ENCODE measurements at places on chromosomes 6 and 20. TPM values are rescaled to one million over a fixed set of nuclear protein-coding genes. Genes with fewer than 3 reads are reported as not detected.

GRCh38 chr20:36105711-36106226 lies 48.8 kb upstream of the EPB41L1 start:
- peak; percentile 56 for DNase-seq
- H3K27me3 ChIP-seq: no peaks in the 10 kb centered on the region
- no peak overlapping the region for H3K27ac ChIP-seq
- H3K4me3 ChIP-seq: no peak overlapping the region
- H3K36me3 ChIP-seq: no peaks in the 10 kb centered on the region

ZFAND3 gene
- total RNA-seq: 17.8 TPM

IPCEF1 gene
- 2.8 TPM for total RNA-seq

- no peaks in the 10 kb centered on the region for H3K27me3 ChIP-seq
- DNase-seq: no peak
- no peak overlapping the region for H3K4me3 ChIP-seq
- H3K36me3 ChIP-seq: no peaks in the 10 kb centered on the region
- H3K27ac ChIP-seq: no peak overlapping the region
- no peaks in the 10 kb centered on the region for H3K4me1 ChIP-seq
Measured at GRCh38 chr6:33171016-33171879, 21.0 kb downstream of the COL11A2 start.

KIF25 gene
- not detected for total RNA-seq
